AG10803 (cell line): ENCODE measurements at places on chromosomes 4 and X.

DNA sequence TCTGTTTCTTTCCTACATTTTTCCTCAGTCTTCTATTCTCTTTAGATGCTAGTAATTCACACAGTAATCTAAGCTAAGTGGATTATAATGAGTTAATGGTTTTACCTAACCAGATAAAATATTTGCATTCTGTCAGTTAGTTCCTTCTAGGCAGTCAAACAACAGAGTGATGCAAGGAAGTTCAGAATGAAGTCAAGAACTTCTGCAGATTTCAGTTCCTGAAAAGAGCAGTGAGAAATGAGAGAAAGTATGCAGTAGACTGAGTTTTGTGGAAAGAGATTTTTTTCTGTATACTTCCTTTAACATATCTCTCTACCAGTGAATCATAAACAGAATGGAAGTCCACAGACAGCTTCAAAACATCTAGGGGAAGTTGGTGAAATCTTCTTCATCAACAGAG, 774.0 kb upstream of the POU3F4 start:
- no peak for DNase-seq

DNA sequence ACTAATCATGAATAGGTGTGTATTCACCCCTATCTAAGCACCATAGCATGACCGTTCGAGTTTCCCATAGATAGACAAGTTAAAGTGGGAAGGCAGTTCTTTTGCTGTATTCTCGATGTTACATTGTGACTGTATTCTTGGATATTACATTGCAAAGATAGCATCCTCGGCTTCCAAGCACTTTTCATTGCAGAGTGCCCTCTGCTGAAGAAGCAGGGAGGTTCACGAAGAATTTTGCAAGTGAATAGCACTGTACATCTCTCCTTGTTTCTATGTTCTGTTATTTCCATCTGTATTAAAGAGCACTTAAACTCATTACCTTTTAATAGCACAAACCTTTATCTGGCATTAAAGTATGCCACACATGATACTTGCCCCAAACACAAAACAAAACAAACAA, 426.7 kb upstream of the ARX start:
- no peak for DNase-seq

- DNase-seq = no peak
These were observed 887 bp upstream of the IL1RAPL2 start for GRCh38 chrX:104564921-104565703.

DNA sequence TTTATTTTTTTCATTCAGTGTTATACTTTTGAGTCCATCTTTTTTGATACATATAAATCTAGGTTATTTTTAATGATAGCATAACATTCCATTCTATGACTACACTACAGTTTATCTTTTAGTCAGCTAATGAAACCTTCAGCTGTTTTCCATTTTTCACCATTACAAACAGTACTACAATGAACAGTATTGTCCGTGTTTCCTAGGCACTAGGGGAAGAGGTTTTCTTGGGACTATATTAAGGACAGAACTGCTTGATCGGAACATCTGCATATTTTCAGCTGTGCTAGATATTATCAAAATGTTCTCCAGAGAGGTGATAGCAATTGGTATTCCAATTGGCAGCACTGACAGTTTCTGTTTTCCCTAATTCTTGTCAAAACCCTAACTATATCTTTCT, 44.3 kb upstream of the HCCS start:
- DNase-seq = no peak

DNA sequence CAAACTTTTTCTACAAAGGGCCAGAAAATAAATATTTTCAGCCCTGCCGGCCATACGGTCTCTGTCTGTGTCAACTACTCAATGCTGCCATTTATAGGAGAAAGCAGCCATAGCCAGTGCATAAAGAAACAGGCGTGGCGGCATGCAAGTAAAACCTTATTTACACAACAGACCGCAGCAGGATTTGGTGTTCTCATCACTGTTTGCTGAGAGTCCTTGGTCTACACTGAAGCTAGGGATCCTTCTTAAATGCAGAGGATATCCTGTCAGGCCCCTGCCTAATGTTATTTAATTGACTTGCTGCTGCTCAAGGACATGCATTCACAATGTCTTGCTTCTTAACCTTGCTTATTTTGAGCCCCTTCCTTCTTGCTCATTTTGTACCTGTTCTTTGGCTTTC, 54.7 kb downstream of the CPE start:
- no peak for DNase-seq

GRCh38 chr4:149353241-149353640, 462.4 kb downstream of the IQCM start:
- no peak for DNase-seq

GRCh38 chr4:120052856-120053255, 13.8 kb downstream of the MAD2L1 start:
- peak; percentile 92 for DNase-seq

GRCh38 chrX:17655211-17656034, 81.9 kb upstream of the SCML1 start:
- DNase-seq = peak; percentile 4

DNA sequence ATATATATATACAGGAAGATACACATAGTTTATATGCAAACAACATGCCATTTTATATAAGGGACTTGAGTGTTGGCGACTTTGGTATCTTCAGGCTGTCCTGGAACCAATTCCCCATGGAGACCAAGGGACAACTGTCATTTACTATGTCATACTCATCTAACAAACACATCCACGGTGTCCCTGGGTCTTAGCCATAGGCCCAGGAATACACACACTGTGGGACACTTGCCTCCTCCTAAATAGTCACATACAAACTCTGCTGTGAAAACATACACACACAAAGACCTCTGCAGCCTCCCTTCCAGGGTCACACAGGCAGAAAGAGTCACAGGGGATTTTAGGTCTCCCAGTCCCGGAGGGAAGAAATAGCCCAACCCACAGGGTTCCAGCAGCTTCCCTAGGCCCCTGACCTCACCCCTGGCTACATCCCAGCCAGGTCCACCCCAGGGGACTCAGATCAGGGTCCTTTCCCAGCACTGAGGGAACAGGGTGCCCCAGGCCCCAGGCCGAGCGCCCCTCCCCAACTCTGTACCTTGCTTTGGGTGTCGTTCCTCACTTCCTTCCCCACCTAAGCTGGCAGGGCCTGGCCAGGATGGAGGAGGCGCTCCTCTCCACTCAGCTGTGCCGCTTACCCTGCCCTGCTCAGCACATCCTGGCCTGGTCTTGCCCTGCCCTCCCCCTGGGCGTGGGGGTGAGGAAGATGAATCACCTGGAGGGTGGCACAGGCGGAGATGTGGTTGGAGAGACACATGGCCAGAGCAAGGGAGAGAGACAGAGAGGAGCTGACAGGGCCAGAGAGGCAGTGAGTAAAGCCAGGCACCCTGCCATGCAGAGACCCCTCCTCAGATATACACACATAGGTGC, 21.8 kb downstream of the FGD1 start:
- DNase-seq = no peak

DNA sequence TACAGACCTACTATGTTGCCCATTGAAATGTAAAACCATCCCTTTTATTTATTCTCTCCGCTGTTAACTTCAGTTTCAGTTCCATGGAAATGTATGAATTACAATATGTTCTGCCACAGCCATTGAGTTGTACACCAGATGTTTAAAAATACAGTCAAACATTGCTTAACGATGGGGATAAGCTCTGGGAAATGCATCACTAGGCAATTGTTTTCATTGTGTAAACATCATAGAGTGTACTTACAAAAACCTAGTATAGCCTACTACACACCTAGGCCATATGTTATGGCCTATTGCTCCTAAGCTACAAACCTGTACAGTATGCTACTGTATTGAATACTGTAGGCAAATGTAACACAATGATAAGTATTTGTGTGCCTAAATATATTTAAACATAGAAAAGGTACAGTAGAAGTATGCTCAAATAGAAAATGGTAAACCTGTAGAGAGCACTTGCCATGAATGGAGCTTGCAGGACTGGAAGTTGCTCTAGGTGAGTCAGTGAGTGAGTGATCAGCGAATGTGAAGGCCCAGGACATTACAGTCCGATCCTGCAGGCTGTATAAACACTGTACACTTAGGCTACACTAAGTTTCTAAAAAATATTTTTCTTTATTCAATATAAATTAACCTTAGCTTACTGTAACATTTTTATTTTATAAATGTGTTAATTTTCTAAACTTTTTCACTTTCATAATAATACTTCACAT, 2.7 kb upstream of the PF4V1 start:
- no peak for DNase-seq

DNA sequence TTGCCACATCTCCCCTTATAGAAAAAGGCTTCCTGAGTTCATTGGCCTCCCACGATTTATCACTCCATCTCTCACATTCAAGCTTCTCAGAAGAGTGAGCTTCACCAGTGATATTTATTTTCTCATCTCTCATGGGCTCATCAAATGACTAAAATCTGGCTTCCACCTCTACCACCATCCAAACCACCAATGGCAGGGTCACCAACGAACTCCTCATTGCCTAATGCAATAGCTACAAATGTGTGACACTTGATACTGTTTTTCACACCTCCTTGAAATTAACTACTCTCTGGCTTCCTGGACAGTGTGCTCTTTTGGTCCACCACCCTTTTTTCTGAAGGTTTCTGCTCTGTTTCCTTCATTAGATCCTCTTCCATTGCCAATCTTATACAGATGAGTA, 129.0 kb downstream of the SH2D1A start:
- DNase-seq = no peak

- DNase-seq = peak; percentile 96
These were observed 53.2 kb downstream of the C4orf51 start for GRCh38 chr4:145732895-145733880.

- no peak for DNase-seq
These were observed 32.0 kb upstream of the FGF16 start for GRCh38 chrX:77415161-77415560.

GRCh38 chr4:18292411-18292810, 270.9 kb upstream of the LCORL start:
- no peak for DNase-seq

DNA sequence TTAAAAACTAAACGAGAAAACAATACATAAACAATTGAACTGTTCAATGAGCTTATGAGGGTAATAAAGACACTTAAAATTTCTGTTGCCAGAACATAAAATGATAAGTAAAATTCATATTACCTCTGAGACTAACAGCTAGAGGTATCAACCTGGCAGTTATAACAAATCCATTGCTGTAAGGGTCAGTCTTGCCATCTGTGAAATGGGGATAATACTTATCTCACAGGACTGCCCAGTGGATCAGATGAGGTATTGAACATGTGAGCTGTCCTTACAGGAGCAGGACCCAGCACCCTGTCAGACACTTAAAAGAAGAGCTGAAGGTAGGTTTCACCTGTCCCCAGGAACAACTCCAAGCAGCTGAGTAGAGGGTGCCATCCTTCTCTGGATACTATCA, 2.5 kb downstream of the TCEAL3 start:
- no peak for DNase-seq

DNA sequence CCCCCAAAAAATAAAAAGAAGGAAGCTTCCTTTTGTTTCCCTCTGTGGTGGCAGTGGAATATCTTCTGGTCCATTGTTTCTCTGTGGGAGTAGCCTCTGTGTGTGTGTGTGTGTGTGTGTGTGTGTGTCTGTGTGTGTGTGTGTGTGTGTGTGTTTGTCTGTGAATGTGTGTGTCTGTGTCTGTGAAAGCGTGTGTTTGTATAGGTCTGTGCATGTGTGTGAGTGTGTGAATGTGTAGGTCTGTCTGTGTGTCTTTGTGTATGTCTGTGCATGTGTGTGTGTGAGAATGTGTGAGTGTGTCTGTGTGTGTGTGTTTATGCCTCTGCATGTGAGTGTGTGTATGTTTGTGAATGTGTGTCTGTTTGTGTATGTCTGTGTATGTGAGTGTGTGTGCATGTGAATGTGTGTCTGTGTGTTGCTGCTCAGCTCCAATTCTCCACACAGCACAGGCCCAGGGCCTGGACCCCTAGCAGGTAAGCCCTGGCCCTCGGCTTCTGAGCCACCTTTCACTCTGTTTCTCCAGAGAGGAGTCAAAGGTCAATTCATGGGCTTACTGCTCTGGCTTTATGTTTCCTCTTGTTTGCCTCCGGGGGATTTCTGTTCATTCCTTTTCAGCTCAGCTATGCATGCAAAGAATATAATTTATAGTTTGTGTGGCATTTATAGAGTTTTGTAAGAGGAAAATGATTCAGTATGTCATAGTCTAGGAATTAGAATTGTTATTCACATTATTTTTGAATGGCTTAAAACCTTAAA, 89.8 kb downstream of the UCHL1 start:
- no peak for DNase-seq

- no peak for DNase-seq
These were observed 748.0 kb upstream of the PCDH7 start for GRCh38 chr4:29972121-29972520.
